ENCODE measurements at places on chromosomes 11 and 22.

DNA sequence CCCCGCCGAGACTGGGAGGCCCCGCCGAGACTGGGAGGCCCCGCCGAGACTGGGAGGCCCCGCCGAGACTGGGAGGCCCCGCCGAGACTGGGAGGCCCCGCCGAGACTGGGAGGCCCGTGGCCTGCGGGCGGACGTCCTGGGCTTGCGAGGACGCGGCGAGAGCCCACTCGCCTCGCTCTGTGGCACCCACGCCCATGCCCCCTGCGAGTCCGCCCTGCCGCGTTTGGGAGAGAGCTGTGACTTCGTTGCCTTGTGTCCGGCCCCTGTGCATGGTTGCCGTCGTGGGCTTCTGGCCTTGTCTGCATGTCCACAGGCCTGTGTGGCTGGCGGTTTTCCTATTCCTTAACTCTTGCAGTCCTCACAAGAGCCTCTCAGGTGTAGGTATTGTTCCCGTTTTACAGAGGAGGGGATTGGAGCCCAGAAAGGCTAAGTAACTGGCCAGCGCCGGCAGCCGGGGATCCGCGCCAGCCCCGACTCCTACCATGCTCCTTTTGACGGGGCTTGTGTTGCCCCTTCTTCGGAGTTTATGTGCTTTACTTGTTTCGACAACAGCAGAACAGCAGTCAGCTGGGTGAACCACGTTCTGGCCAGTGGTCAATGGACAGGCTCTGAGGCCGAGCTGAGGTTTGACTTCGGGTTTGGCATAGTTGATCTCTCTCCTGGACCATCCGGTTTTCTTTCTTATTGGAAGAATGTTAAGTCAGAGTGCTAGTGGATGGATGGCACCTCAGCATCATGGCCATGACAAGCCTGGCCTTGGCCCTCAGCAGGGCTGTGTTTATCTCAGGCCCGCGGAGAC, 741 bp downstream of the PHRF1 start:
- no peak for DNase-seq

- no peak for DNase-seq
These were observed 12.4 kb downstream of the CRELD2 start for GRCh38 chr22:49930596-49931412.

DNA sequence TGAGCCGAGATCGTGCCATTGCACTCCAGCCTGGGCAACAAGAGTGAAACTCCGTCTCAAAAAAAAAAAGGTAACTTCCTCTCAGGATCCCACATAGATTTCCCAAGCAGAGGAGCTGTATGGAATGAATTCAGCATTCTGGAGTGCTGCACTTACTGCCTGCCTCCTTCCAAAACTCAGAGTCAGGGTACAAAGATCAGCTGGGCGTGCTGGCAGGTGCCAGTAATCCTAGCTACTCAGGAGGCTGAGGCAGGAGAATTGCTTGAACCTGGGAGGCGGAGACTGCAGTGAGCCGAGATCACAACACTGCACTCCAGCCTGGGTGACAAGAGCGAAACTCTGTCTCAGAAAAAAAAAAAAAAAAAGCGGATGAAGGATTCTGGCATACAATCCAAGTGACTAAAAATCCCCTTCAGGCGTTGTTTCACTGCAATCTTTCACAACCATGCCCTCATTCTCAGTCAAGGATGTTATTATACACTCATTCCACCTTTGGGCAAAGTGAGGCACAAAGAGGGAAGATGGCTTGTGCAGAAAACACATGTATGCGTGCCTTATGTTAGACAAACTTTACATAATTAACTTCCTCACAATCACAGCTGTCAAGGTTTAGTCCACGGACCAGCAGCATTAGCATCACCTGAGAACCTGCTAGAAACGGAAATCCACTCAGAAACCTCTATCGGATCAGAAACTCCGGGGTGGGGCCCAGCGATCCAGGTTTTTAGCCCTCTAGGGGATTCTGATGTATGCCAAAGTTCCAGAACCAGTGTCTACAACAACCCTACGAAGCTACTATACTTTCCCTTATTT, 1.1 kb upstream of the NOL12 start:
- DNase-seq: no peak

GRCh38 chr11:36340897-36341296, 44.8 kb downstream of the PRR5L start:
- DNase-seq: no peak

GRCh38 chr11:125777309-125777708, 1.3 kb downstream of the PATE2 start:
- no peak for DNase-seq

- DNase-seq: no peak
These were observed 868.5 kb upstream of the TENM4 start for GRCh38 chr11:80309301-80309700.

DNA sequence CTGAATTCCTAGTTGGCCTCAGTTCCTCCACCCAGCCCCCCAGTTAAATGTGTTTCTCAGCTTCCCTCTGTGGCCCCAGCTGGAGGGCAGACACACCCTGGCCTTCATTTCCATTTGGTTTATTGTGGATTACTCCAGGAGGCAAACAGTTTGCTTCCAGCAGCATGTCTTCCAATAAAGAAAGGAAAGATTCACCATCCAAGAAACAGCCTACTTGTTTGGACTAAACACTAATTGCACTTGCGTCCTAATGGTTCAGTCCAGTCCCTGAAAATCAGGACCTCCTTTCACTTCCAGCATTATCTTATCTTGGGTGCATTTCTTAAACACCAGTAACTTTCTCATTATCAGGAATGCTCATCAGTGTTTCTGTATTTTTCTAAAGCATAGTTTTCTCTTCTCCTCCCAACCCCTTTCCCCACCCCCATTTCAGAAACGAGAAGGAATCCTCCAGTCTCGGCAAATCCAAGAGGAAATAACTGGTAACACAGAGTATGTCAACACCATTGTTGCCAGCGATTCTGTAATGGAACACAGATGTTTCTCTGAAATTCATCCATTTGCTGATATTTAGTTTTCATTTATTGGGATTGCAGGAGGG, 130.9 kb downstream of the PARVA start:
- DNase-seq: no peak

GRCh38 chr11:92852946-92853345, 116.5 kb upstream of the MTNR1B start:
- DNase-seq: no peak

DNA sequence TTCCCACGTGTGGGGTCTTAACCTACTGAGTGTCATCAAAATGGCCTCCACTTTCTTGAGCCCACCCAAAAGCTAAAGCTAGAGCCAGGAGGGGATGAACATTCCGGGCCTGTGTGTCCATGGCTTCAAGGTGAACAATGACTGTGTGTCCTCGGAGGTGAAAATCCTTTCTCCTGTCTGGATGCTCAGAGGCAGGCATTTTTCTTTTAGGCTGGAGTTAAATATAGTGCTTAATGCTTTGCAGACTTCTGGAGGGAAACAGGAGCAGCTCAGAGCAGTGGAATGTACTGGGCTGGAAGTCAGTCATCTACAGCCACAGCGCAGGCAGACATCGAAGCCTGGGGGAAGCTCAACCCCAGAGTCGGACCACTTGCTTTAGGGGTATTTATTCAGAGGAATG, 68.6 kb upstream of the TMEM45B start:
- no peak for DNase-seq

- DNase-seq: no peak
These were observed 6.6 kb upstream of the PLEKHA7 start for GRCh38 chr11:17020831-17021230.

GRCh38 chr11:104061853-104062521, 25.5 kb downstream of the DDI1 start:
- no peak for DNase-seq

GRCh38 chr11:69463995-69464960, 17.2 kb upstream of the LINC01488 start:
- no peak for DNase-seq

GRCh38 chr11:65207918-65208784, 26.4 kb downstream of the CAPN1 start:
- DNase-seq: no peak

All from stimulated activated CD4-positive, alpha-beta T cell treated with anti-CD3 and anti-CD28 coated beads, Interleukin-15, amount 100 ng/mL, for 1 hour (primary cell).